Uterine smooth muscle cell (primary cell): ENCODE measurements at places on chromosomes 16 and 17. TPM values are rescaled to one million over a fixed set of nuclear protein-coding genes. Genes with fewer than 3 reads are reported as not detected.

HIC1 gene
- 60.7 and 107 TPM in 2 replicates for total RNA-seq

RAB11FIP4 gene
- total RNA-seq: 0.12 and 0.66 TPM in 2 replicates

TBC1D3H gene
- not detected in 2 replicates for total RNA-seq

CALB2 gene
- 0.22 and 0.50 TPM in 2 replicates for total RNA-seq

KRTAP3-3 gene
- total RNA-seq: not detected in 2 replicates

HAPSTR1 gene
- total RNA-seq: 90.4 and 106 TPM in 2 replicates

SLC5A2 gene
- total RNA-seq: under 0.01 TPM in 1 of 2 replicates, not detected in the other

SHISA9 gene
- total RNA-seq: under 0.01 TPM in 2 replicates

SEPTIN12 gene
- total RNA-seq: not detected in 2 replicates

NTN1 gene
- 0.11 and 0.12 TPM in 2 replicates for total RNA-seq

SMCR8 gene
- 18.6 and 21.2 TPM in 2 replicates for total RNA-seq

EME1 gene
- 3.9 and 18.0 TPM in 2 replicates for total RNA-seq

SDR42E2 gene
- total RNA-seq: not detected in 2 replicates

TPSG1 gene
- total RNA-seq: 0.37 TPM in 1 of 2 replicates, not detected in the other

CLDN9 gene
- total RNA-seq: not detected in 2 replicates

PERCC1 gene
- total RNA-seq: not detected in 2 replicates

PIPOX gene
- total RNA-seq: 1.1 and 2.7 TPM in 2 replicates

CWC25 gene
- total RNA-seq: 10.9 and 12.6 TPM in 2 replicates

GRB7 gene
- 0.37 and 1.00 TPM in 2 replicates for total RNA-seq

ZPBP2 gene
- total RNA-seq: not detected in 2 replicates

KRT27 gene
- total RNA-seq: not detected in 2 replicates

KRTAP4-1 gene
- total RNA-seq: 0.11 TPM in 1 of 2 replicates, not detected in the other
